ENCODE measurements at places on chromosomes 13 and 19.

GRCh38 chr19:498977-499623 is 2.8 kb downstream of the MADCAM1 start:
- no peak for DNase-seq

GRCh38 chr13:62337109-62337880 is 921.6 kb upstream of the PCDH20 start:
- DNase-seq: no peak

GRCh38 chr19:9671655-9672054 is 3.2 kb downstream of the ZNF562 start:
- no peak for DNase-seq

- no peak for DNase-seq
These were observed 185.7 kb downstream of the PTPRS start for GRCh38 chr19:5154799-5155426.

GRCh38 chr13:29567411-29567810 is 28.1 kb downstream of the SLC7A1 start:
- DNase-seq: no peak

GRCh38 chr19:16899566-16900075 is 10.8 kb downstream of the F2RL3 start:
- no peak for DNase-seq

GRCh38 chr13:21164631-21165030 is 11.7 kb downstream of the SKA3 start:
- DNase-seq: no peak

- no peak for DNase-seq
These were observed 365.2 kb downstream of the PCDH17 start for GRCh38 chr13:57996717-57997116.

DNA sequence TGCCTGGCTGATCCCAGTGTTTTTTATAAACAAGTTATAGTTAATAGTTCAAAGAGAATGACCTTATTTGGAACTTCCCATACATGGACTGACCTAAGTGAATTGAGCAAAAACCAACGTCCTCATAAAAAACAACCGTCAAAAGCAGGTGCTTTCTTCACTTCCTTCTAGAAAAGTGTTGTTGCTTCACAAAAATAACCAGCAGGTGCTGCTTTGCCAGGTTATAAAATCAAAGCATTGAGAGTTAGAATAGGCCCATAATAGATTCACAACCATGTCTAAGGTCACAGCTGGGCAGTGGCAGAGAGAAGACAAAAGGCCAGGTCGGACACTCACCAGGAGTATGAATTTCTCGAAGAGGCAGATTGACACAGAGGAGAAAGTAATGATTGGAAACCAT is 9.5 kb downstream of the RUBCNL start:
- DNase-seq: no peak

DNA sequence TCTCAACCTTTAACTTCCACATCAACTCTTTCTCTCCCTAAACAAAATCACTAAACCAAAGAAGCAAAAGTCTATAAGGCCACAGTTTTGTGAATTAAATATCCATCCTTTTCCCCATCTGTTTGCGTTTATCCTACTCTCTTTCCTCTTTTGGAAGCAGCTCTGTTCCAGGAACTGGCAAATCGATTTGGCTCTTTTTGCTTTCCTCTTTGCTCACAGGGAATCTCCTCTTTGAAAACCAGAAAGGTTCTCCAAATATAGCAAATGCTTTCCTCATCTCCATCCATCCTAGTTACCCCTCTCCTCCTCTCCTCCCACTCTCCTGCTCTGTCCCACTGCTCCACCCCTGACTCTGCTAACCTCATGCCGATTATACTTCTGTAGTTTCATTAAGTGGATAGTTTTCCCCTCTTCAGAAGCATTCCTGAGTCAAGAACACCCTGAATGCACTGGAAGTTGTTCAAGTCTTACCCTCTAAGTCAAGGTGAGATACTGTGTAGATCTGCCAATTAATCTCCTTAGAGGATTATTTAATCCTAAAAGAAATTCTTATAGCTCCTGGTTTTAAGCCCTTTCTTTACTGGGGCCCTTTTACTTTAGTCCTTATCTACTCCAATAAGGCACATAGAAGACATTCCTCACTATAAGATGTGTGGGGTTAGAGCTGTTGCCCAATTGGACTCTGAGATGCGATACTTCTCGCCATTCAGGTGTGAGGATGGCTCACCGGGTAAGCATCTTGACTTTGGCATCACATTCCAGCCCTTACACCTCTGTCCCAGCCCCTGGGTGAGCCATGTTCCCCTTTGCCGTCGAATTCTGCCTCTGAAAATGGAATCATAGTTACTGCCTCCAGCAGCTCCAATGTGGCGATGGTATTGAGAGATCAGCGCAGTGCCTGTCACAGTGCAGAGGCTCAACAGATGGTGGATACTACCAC is 67.6 kb downstream of the COL4A2 start:
- DNase-seq: no peak

DNA sequence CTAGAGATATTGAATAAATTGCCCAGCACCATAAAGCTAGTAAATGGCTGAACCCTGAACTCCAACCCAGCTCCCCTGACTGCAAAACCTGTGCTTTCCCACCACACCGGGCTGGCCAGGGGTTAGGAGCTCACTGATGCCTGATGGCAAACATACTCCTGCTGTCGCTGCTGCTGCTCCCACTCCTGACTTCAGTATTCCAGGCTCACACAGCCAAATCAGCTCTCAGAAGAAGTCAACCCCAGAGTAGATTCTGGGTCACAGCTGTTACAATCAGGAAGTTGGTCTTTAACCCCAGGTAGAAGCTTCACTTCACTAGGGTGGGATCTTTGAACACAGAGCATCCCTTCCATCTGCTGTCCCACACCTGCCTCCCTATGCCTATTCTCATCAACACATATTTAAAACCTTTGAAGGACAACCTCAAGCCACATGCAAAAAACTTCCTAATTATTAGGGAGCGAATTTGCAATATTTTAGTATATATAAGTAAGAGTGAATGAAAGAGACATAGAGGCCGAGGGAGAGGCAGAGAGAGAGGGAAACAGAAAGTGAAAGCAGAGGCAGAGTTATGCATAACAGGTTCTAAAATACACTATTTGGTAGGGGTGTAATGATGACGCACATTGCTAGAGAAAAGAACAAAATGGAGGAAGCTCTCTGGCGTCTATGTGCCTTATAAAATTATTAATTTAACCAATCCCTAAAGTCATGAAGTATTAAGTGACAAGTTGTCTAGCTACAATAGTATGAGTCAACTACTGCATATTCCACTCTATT is 99.4 kb upstream of the SERP2 start:
- no peak for DNase-seq

DNA sequence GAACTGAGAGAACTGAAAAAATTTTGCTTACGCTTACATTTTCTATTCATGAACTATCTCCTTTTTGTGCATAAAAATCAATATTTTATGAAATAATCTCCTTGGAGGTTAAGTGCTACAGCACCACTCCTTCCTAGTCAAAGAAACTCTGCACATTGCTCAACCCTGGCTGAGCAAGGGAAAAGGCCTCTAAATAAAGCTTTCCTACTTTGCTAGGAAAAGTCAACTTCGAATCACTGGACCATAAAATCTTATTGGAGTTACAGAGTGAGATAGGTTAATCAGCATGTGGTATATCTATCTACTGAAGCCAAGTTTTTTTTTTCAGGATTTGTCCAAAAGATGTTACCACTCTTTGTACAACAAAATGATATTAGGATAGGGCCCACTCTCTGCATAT is 57.5 kb upstream of the HMGB1 start:
- DNase-seq: no peak

DNA sequence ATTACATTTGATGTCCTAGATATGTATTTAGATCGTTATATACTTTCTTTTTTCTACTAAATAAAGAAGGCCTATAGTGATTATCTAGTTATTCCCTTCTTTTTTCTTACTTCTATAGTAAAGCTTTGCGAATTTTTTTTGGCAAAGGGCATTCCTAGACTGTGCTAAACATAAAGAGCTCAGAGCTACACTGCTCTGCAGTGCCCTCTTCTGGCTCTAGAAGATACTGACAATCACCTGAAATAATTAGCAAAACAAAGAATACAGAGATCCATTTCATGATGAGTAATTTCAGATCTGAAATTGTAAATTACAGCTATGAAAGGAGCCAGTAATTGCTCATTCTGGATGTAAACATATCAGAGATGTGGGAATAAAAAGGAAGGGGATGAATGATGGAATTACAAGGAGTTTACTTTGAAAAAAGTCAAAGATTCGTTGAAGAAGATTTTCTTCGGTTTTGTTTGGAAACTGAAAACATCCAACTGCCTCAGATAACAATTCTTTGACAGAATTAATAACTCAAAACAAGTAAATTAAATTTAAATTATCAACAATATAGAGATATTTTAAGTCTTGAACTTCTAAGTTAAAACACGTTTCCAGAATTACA is 288.5 kb downstream of the NALCN start:
- DNase-seq: no peak

DNA sequence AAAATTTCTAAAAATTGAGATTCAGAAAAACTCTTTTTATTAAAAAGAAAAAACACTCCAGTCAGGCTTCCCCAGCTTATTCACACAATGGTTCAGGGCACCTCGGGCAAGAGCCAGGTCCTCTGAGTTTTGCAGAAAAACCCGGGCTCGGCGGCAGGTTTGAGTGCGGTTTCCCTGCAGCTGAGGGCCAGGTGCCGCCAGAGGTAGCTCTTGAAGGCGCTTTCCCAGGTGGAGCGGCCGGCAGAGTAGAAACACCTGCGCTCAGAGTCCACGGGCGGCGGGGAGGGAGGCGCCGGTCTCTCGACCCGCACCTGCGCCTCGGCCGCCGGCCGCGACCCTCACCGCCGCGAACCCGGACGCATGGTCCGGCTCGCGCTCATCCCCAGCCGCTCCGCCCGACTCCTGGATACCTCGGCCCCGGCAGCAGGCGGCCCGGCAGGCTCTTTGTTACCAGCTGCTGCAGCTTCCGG is 444 bp downstream of the PROSER1 start:
- DNase-seq: no peak

- no peak for DNase-seq
These were observed 977.0 kb upstream of the SLC10A2 start for GRCh38 chr13:104043184-104043583.

- no peak for DNase-seq
These were observed 28.2 kb upstream of the CYSLTR2 start for GRCh38 chr13:48625413-48626076.

GRCh38 chr19:33634361-33635091 is 12.8 kb downstream of the CHST8 start:
- DNase-seq: no peak

DNA sequence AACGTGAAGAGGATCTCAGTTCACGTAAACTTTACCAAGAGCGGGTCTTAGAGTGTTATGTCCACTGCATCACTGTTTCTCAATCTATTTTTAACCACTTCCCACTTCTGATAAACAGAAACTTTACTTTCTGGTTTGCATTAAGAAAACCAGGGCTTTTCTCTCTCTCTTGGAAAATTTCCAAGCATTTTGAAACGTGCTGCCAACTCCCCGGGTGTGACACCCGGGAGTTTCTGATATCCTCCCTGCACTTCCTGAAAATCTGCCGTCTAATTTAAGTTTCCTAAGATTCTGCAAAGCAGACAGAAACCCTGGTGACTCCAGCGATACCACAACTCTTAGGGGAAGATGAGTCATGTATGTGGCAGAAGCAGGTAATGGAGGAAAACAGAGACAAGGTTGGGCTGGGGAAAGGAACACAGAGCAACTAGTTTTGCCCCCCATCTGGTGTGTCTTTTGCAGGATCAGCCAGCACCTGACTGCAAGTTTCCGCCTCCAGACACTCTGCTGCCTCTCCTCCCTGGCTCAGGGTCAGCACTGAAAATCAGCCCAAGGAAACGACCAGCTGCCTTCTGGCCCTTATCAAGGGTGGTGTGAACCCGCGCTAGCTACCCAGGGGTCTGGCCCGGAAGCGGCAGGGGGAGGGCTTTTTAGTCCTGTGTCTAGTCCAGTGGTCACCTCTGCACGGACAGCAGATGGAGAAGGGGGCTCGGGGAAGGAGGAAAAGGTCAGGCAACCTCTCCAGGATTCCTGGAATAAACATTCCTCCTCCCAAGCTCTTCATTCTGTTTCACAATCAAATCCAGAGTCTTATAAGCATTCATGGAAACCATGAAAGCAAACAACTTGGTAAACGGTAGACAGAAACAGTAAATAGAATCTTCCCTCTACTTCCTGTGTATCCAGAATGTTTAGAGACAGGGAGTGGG is 11.3 kb upstream of the FFAR2 start:
- no peak for DNase-seq

GRCh38 chr13:108346376-108346775 is 76.9 kb downstream of the TNFSF13B start:
- DNase-seq: no peak

- no peak for DNase-seq
These were observed 49.8 kb downstream of the ATP8A2 start for GRCh38 chr13:25421612-25422011.

DNA sequence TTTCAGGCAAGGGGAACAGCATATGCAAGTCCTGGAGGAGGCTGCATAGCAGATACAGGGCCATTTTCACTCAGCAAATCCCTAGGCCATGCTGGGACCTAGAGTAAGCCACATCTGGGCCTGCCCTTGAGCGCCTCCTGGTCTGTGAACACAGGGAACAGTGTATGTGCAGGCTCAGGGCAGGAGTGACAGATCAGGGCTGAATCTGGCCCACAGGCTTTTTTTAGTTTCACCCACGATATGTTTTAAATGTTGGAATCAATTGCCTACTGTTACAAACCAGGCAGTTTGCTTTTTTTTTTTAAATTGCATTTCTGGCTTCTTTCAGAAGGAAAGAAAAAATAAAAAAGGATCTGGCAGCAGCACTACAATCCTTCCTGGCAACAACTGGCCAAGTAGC is 1.5 kb upstream of the TMEM145 start:
- DNase-seq: no peak

DNA sequence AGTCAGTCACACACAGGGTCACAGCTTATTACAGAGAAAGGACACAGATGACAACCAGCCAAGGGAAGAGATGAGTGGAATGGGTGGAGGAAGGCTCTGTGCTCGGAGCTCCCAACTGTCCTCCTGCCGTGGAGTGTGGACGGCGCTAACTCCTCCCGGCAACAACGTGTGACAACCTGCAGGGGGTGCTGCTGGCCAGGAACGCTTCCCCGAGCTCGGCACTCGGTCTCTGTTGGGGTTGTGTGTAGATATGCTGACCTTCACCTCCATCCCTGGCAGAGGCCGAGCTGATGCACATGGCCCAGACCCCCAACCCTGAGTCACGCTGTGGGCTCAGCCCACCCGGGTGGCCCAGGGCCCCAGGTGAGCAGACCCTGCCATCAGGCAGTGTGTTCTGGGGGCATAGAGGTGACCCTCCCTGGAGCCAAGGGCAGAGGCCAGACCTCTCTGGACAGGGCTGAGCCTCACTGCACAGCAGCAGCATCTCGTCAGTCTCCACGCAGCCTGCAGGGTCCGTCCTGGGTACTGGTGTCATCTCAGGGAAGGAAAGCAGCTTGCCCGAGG is 14.1 kb downstream of the ZNF444 start:
- DNase-seq: no peak

DNA sequence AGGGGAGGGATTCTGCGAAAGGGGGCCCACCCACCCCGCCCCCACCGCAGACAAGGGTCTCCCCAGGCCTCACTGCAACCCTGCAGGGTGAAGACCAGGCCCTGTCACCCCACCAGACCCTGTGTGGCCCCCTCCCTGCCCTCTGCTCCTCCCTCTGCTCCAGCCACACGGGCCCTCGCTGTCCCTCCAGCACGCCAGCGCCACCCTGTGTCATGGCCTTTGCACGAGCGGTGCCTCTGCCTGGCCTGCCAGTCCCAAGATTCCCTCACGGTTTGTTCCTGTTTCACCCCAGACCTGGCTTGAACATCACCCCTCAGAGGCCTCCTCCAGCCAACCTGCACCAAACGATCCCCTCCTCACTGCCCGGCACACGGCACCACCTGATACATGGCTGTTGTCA is 27.3 kb downstream of the PIP5K1C start:
- DNase-seq: no peak

Measured in stimulated activated CD4-positive, alpha-beta T cell treated with anti-CD3 and anti-CD28 coated beads, Interleukin-1b, Interleukin-23, amount 100 ng/mL, for 1 hour (primary cell).